ENCODE measurements at places on chromosomes 4 and X. TPM values are rescaled to one million over a fixed set of nuclear protein-coding genes. Genes with fewer than 3 reads are reported as not detected.

Gene TET2
- total RNA-seq, result 23.7 TPM

GRCh38 chrX:132428896-132429295 is 59.9 kb downstream of the MBNL3 start:
- no peak overlapping the region for H3K27ac ChIP-seq
- H3K36me3 ChIP-seq, result no peaks in the 10 kb centered on the region
- DNase-seq, result no peak
- H3K4me1 ChIP-seq, result no peaks in the 10 kb centered on the region
- H3K27me3 ChIP-seq, result no peaks in the 10 kb centered on the region
- H3K4me3 ChIP-seq, result no peak overlapping the region

GRCh38 chrX:71107762-71108360 is 1.3 kb upstream of the CXorf65 start:
- no peaks in the 10 kb centered on the region for H3K36me3 ChIP-seq
- DNase-seq, result no peak
- no peaks in the 10 kb centered on the region for H3K4me1 ChIP-seq

Gene TMEM47
- 14.1 TPM for total RNA-seq

DNA sequence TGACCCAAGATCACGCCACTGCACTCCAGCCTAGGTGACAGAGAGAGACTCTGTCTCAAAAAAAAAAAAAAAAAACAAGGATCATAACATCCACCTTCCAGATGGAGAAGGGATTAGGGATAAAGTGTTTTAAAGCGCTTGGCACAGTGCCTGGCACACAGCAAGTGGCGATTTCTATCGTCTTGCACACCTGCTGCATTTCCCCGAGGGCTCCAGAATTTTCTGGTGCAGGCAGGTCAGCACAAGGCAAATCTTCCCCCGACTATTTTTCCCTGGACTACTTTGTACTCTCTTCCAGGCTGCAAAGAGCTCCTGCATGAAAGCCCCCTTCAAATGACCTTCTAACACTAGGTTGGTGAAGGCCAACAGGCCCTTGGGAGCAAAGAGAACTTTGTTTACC is 57.3 kb downstream of the APBB2 start:
- H3K27ac ChIP-seq, result no peak overlapping the region
- DNase-seq, result no peak
- peaks cover 5% of the 10 kb centered on the region for H3K4me1 ChIP-seq
- no peaks in the 10 kb centered on the region for H3K36me3 ChIP-seq
- no peaks in the 10 kb centered on the region for H3K27me3 ChIP-seq

DNA sequence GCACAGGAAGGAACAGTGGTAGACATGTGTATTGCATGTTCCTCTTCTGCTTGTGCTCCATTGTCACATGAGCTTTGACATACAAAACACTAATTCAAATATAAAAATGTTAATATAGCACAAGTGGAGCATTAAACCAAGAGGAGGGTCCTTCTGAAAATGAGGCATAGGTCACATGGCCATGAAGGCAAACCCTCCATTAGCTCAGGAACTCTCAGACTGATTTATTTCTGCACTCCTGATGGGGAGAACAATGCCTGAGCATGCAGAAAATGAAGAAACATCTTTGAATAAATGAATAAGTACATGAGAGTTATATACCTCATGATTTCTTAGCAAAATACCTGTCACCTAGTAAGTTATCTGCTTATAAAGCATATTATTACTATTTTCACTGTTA is 769.2 kb upstream of the EPHA5 start:
- H3K4me3 ChIP-seq, result no peak overlapping the region
- H3K4me1 ChIP-seq, result no peaks in the 10 kb centered on the region
- no peak for DNase-seq
- no peak overlapping the region for H3K27ac ChIP-seq
- H3K36me3 ChIP-seq, result no peaks in the 10 kb centered on the region

Data from adrenal gland (tissue), 19 donors.